Osteocyte (in vitro differentiated cells): ENCODE measurements at places on chromosomes 5 and 9. TPM values are rescaled to one million over a fixed set of nuclear protein-coding genes. Genes with fewer than 3 reads are reported as not detected.
A peak's percentile ranks its signal among the peaks of the same experiment; 100 is the strongest.

GRCh38 chr9:134221273-134222017 is 57.1 kb upstream of the RNU6ATAC start:
- H3K27me3 ChIP-seq, result no peaks in the 10 kb centered on the region
- peaks cover 41% of the 10 kb centered on the region for H3K4me1 ChIP-seq
- H3K27ac ChIP-seq, result no peak overlapping the region
- no peak for DNase-seq
- H3K36me3 ChIP-seq, result no peaks in the 10 kb centered on the region

GRCh38 chr5:133950821-133951612 is 17.4 kb downstream of the C5orf15 start:
- no peak overlapping the region for H3K27ac ChIP-seq
- H3K4me1 ChIP-seq, result peaks cover 11% of the 10 kb centered on the region

GRCh38 chr5:157348049-157348400 is 82.1 kb downstream of the CYFIP2 start:
- no peak overlapping the region for H3K27ac ChIP-seq
- no peak for DNase-seq
- H3K4me1 ChIP-seq, result peaks cover 35% of the 10 kb centered on the region
- H3K36me3 ChIP-seq, result peaks cover 15% of the 10 kb centered on the region

DNA sequence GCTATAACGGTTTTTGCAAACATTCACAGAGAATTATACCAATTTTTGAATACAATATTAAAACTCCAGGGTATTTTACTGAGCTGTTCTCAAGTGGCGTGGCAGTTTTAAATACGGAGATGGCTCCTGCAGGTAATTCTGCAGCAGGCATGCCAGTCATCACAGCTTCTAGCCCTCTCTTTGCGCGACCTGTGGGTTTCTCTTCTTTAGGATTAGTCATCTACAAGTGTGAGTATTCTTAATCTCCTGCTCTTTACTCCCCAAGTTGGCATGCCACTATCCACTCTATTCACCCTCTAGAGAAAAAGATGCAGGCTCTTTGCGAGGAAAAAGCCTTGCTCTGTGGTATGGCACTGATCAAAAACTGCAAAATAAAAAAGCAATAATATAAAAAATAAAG is 43.9 kb downstream of the ANKRD31 start:
- DNase-seq, result no peak
- no peak overlapping the region for H3K27ac ChIP-seq
- H3K27me3 ChIP-seq, result peaks cover 56% of the 10 kb centered on the region
- no peak overlapping the region for H3K4me3 ChIP-seq
- no peaks in the 10 kb centered on the region for H3K36me3 ChIP-seq

The UBAP1 gene
- 38.6 and 39.8 TPM in 2 replicates for total RNA-seq

DNA sequence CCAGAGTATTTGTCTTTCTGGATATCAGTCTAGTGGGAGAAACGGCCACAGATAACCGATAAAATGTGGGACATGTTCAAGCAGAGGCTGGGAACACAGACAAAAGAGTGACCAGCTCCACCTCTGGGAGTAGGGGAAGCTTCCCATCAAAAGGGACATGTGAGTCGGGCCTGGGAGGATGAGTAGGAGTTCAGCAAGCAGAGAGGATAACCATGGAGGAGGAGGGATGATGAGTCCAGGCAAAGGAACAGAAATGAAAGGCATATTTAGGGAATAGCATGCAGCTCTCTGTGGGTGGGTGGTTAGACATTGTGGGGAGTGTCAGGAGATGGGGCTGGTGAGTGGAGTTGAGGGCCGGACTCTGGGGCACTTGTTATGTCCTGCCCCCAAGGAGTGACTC is 61.5 kb downstream of the ERGIC1 start:
- peak overlapping the region; percentile 67 for H3K27ac ChIP-seq
- no peak for DNase-seq
- peaks cover 59% of the 10 kb centered on the region for H3K4me1 ChIP-seq
- no peaks in the 10 kb centered on the region for H3K27me3 ChIP-seq

- no peaks in the 10 kb centered on the region for H3K36me3 ChIP-seq
- H3K27ac ChIP-seq, result no peak overlapping the region
- no peak overlapping the region for H3K4me3 ChIP-seq
- no peaks in the 10 kb centered on the region for H3K27me3 ChIP-seq
- peaks cover 15% of the 10 kb centered on the region for H3K4me1 ChIP-seq
- no peak for DNase-seq
Observed at GRCh38 chr9:75993434-75993833, 103.0 kb downstream of the PCSK5 start.

DNA sequence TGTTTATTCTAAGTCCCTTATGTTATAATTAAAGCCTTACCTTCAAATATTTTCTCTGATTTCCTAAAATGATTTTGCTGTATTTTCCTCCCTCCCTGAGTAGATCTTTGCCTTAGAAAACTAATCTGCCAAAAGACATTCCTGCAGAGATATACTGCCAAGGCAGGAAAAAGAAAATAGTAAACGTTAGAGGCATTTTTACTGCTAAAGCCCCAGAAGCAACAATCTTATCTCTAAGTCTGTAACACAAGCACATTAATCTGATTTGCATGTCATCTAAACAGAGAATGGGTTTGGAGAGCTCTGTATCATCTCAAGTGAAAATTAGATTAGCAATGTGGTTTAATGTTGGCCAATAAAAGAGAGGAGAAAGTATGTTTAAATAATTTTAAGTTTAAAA is 847.7 kb downstream of the MAT2B start:
- H3K27me3 ChIP-seq, result no peaks in the 10 kb centered on the region
- DNase-seq, result no peak
